WTC11 (cell line): ENCODE measurements at places on chromosomes 2 and 18. TPM values are rescaled to one million over a fixed set of nuclear protein-coding genes. Genes with fewer than 3 reads are reported as not detected.

- H3K27me3 ChIP-seq: no peaks in the 10 kb centered on the region
- no peak for DNase-seq
- H3K36me3 ChIP-seq: no peaks in the 10 kb centered on the region
- no peak overlapping the region for H3K27ac ChIP-seq
- H3K4me1 ChIP-seq: no peaks in the 10 kb centered on the region
Observed at GRCh38 chr2:142061733-142062132, 69.1 kb downstream of the LRP1B start.

DNA sequence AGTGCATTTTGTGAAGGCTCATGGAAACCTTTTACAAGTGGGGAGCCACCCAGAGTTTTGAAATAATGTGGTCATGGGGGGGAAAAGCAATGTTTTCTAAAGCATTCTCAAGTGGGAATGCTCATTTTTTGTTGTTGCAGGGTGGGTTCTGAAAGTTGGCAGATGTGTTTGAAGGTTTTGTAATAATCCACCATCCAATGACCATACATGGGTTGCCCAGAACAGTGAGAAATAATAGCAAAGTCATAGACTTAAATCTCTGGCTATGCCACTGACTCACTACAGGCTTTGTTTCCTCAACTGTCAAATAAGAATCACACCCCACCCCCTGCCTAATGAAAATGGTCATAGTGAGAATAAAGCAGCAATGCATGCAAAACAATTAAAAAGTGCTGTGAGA is 2.9 kb downstream of the DSG3 start:
- no peak overlapping the region for H3K4me3 ChIP-seq
- H3K4me1 ChIP-seq: peaks cover 7% of the 10 kb centered on the region; the same call in 1 of the 2 replicates
- no peak for DNase-seq
- no peak overlapping the region for H3K27ac ChIP-seq
- H3K27me3 ChIP-seq: no peaks in the 10 kb centered on the region
- H3K36me3 ChIP-seq: no peaks in the 10 kb centered on the region

DNA sequence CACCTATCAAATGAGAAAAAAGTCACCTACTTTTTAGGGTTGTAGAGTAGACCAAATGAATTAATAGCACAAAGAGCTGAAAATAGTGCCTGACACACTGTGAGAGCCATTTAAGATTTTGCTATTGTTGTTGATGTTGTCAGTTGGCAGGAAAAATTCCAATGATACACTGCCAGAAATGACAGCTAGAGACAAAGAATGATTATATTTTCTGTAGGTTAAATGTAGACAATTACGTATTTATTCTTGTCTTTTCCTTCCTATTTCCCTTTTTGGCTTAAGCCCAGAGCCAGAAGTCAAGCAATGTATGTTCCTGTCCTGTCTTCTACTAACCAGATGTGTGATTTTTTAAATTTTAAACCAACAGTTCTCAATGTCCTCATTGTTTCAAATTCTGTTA is 17.2 kb downstream of the NRXN1 start:
- H3K36me3 ChIP-seq: peaks cover 12% of the 10 kb centered on the region
- no peak overlapping the region for H3K4me3 ChIP-seq
- peaks cover 65% of the 10 kb centered on the region for H3K4me1 ChIP-seq
- no peaks in the 10 kb centered on the region; the same call in 1 of the 2 replicates for H3K27me3 ChIP-seq
- H3K27ac ChIP-seq: peak overlapping the region; percentile 28

GRCh38 chr2:178807227-178808008 is at the start of gene TTN:
Gene TTN, minus strand, starts transcription at chr2:178807423. Its CDS starts 2,781 bp downstream, at chr2:178804642.
- DNase-seq: no peak
- H3K36me3 ChIP-seq: no peaks in the 10 kb centered on the region
- H3K4me1 ChIP-seq: no peaks in the 10 kb centered on the region
- no peak within 1 kb of the TSS for H3K27ac ChIP-seq
- H3K27me3 ChIP-seq: no peaks in the 10 kb centered on the region
- H3K4me3 ChIP-seq: no peak within 1 kb of the TSS

- no peak for DNase-seq
- peaks cover 18% of the 10 kb centered on the region for H3K4me1 ChIP-seq
- H3K27ac ChIP-seq: no peak overlapping the region
- peaks cover 12% of the 10 kb centered on the region for H3K36me3 ChIP-seq
Observed at GRCh38 chr2:156538083-156538504, 101.9 kb downstream of the GPD2 start.

DNA sequence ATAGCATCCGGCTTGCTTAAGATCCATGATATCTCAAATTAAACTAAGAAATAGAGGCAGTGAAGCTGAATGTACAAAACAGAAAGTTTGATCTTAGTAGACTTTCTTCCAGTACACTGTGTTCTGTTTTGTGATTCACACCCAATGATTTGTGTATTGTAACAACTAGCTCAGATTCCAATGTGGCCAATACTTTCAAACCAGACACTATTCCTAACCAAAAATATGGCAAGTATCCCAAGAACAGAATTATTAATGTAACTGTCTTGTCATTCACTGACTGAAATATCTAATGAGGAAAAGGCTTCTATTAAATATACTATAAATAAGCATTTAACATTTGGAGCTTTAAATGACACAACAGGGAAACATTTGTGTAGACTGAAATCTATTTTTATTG is 299.1 kb downstream of the NRXN1 start:
- H3K4me3 ChIP-seq: no peak overlapping the region
- H3K27me3 ChIP-seq: no peaks in the 10 kb centered on the region
- H3K27ac ChIP-seq: no peak overlapping the region
- peaks cover 17% of the 10 kb centered on the region for H3K4me1 ChIP-seq
- no peak for DNase-seq

DNA sequence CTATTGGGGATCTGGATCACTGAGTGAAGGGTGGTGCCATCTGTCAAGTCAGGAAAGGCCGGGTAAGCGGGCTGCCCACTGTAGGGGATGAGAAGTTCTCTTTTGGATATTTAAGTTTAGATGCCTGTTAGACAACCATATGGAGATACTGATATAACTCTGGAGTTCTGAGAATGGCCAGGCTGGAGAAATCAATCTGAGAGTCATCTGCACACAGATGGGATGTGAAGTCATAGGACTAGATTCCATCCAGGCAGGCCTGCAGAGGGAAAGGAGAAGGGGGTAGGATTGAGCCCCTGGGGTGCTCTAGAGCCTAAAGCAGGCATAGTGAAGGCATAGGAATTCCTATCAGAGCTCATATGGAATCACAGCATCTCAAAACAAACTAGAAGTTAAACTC is 30.1 kb downstream of the SPRED2 start:
- H3K4me3 ChIP-seq: no peak overlapping the region
- no peak for DNase-seq
- H3K4me1 ChIP-seq: peaks cover 46% of the 10 kb centered on the region
- no peaks in the 10 kb centered on the region for H3K36me3 ChIP-seq

DNA sequence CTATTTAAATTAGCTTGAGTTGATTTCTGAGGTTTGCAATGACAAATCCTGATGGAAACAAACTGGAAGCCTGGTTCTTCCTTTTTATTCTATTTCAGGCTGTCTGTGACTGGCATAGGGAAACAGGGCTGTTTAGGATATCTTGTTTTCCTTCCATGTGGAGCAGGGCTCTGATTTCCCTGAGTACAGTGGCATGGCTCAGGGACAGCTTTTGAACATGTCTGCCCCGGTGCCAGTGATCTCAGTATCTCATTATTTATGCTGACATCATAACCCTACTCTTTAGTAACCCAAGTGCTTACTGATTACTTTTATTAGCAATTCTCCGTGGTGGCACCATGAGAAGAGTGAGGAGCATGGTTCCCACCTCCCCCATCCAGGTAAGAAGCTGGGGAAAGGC is 720.3 kb downstream of the GALR1 start:
- H3K4me1 ChIP-seq: peaks cover 10% of the 10 kb centered on the region
- no peak overlapping the region for H3K27ac ChIP-seq
- H3K27me3 ChIP-seq: no peaks in the 10 kb centered on the region
- H3K4me3 ChIP-seq: no peak overlapping the region
- H3K36me3 ChIP-seq: peaks cover 26% of the 10 kb centered on the region

GRCh38 chr18:23433360-23433759 is 19.7 kb upstream of the RIOK3 start:
- no peak overlapping the region for H3K4me3 ChIP-seq

GRCh38 chr2:140865837-140866236 is 1265.0 kb downstream of the LRP1B start:
- H3K27ac ChIP-seq: no peak overlapping the region
- H3K27me3 ChIP-seq: no peaks in the 10 kb centered on the region
- H3K36me3 ChIP-seq: no peaks in the 10 kb centered on the region
- H3K4me1 ChIP-seq: peaks cover 3% of the 10 kb centered on the region
- H3K4me3 ChIP-seq: no peak overlapping the region

DNA sequence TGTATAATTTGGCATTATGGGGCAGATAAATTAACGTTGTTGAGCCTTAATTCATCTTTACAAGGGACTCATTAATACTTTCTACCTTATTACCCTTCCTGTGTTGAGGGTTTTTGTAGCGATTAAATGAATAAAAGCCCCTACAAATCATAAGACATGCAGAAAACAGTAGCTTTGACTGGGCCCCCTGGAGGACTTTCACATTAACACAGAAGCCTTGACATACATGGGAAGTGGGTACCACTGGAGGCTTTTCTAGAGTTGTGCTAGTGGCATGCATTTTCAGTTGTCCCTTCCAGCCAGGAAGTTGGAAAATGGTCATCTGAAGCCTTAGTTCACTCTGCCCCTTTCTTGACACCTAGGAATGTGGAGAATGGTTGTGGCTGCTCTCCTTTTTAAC is 30.2 kb downstream of the MTA3 start:
- H3K36me3 ChIP-seq: peaks cover 36% of the 10 kb centered on the region
- H3K4me3 ChIP-seq: no peak overlapping the region
- DNase-seq: no peak
- H3K4me1 ChIP-seq: peaks cover 5% of the 10 kb centered on the region
- 0 out of 2 replicates have a peak overlapping the region, but pooled peaks have one; percentile 9 for H3K27ac ChIP-seq

- no peak for DNase-seq
- no peak overlapping the region for H3K4me3 ChIP-seq
- no peak overlapping the region for H3K27ac ChIP-seq
- H3K4me1 ChIP-seq: peaks cover 6% of the 10 kb centered on the region; the same call in 1 of the 2 replicates
- no peaks in the 10 kb centered on the region for H3K27me3 ChIP-seq
Observed at GRCh38 chr18:63105636-63106316, 213.8 kb downstream of the BCL2 start.

DNA sequence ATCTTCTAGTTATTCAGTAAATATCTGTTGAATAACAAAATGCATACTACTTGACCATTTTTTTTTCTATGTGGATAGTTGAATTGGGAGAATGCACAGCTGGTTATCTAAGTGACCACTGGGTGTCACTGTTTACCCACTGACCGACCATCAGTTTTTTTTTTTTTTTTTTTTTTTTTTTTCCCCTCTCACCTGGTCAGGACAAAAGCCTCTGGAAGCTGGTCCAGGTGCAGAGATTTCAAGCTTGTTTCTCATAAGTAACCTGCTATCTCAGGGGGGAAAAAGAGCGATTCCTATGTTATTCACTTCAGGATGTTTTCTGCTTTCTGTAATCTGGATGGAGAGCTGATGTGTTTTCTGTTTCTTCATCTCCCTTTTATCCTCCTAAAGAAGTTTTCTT is 256.0 kb downstream of the DCDC2C start:
- peaks cover 7% of the 10 kb centered on the region; the same call in 1 of the 2 replicates for H3K27me3 ChIP-seq
- H3K4me3 ChIP-seq: no peak overlapping the region
- H3K27ac ChIP-seq: no peak overlapping the region
- H3K36me3 ChIP-seq: peaks cover 59% of the 10 kb centered on the region

GRCh38 chr2:207777124-207777523 is 7.4 kb upstream of the FZD5 start:
- H3K4me3 ChIP-seq: no peak overlapping the region
- no peaks in the 10 kb centered on the region for H3K36me3 ChIP-seq
- H3K27ac ChIP-seq: no peak overlapping the region

DNA sequence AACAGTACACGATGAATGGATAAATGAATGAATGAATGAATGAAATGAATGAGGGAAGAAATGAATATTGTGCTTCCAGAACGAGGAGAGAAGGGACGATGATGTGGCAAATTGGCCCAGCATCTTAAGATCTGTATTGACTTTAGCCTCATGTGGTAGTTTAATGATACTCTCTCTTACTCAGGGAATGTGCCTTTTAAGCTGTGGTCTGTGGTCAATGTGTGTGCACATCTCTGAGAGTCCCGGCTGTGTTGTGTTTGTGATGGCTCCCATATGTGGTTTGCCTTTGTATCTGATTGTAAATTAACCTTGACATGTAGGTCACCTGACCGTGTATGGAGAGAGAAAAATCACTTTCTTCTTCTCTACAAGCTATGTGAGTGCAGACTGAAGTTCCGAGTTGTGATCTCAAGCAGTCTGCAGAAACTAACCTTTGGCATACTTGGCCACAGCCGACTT is 91.2 kb downstream of the NEDD4L start:
- H3K36me3 ChIP-seq: no peaks in the 10 kb centered on the region
- no peak overlapping the region; the same call in none of the 2 replicates for H3K27ac ChIP-seq
- H3K4me1 ChIP-seq: peaks cover 47% of the 10 kb centered on the region
- no peaks in the 10 kb centered on the region for H3K27me3 ChIP-seq
- no peak for DNase-seq

DNA sequence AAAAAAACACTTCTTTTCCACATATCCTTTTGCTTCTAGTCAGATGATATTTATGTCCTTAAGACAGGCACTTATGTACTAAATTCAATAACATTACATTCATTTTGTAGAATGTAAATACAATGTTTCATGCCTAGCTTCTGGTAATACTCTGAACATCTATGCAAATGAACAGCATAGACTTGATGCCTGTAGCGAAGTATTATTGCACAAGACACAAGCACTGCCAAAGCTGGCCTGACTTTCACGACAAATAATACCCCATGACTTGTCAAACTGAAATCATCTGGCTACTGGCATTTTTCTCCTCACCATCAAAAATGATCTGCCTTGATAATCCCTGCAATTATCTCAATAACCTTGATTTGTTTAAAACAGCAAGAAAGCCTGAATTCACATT is 101.3 kb downstream of the L3MBTL4 start:
- H3K4me1 ChIP-seq: no peaks in the 10 kb centered on the region
- no peak for DNase-seq
- no peaks in the 10 kb centered on the region for H3K27me3 ChIP-seq
- no peak overlapping the region for H3K4me3 ChIP-seq
- H3K36me3 ChIP-seq: no peaks in the 10 kb centered on the region

DNA sequence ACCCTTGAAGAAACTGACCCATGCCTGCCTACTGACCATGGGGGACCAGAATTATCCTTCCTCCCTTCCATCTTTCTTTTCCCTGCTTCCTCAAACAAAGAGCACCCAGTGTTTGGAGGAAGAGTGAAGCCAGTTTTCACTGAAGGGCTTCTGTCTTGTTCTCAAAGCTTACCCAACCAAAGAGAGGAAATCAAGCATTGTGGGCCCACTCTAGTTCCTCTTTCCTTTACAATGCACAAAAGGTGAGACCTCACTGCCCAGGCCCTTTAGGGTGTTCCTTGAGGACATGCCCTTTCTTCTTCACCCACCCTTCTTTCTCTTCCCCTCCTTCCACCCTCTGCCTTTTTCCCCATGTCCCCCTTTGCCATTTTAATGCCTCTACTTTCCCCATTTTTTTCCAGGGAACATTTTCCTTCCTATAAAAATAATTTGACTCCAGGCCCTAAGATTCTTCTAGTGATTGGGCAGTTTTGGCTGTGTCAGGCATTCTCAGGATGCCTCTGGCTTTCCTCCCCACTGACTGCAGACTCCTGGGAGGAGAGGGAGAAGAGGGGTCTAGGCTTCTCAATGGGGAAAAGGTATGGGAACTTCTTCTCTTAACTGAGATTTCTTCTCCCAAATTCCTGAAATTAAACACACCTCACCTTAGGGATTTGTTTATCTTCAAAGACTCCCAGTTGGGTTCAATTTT is 126.6 kb upstream of the RMDN2 start:
- H3K4me3 ChIP-seq: no peak overlapping the region
- H3K27me3 ChIP-seq: no peaks in the 10 kb centered on the region
- H3K36me3 ChIP-seq: no peaks in the 10 kb centered on the region
- no peak overlapping the region for H3K27ac ChIP-seq
- H3K4me1 ChIP-seq: peaks cover 13% of the 10 kb centered on the region

The NT5DC4 gene
- total RNA-seq: not detected in 3 replicates

The LYPD1 gene
- total RNA-seq: 2.8 to 4.7 TPM (median 4.1 TPM) in 3 replicates

The GTF3C2 gene
- 103 to 123 TPM (median 107 TPM) in 3 replicates for total RNA-seq

The GPR75 gene
- total RNA-seq: 2.2 to 3.1 TPM (median 2.8 TPM) in 3 replicates

The GBX2 gene
- total RNA-seq: 15.3 to 25.6 TPM (median 19.1 TPM) in 3 replicates

The EVA1A gene
- total RNA-seq: 3.2 to 4.1 TPM (median 3.3 TPM) in 3 replicates

The LRRTM4 gene
- total RNA-seq: 8.5 to 10.2 TPM (median 9.4 TPM) in 3 replicates

The HTRA2 gene
- total RNA-seq: 25.6 to 30.0 TPM (median 26.8 TPM) in 3 replicates

The SCYGR5 gene
- not detected in 3 replicates for total RNA-seq
